Caki2 (cell line): ENCODE measurements at places on chromosomes 1 and 21.
A peak's percentile ranks its signal among the peaks of the same experiment; 100 is the strongest.

DNA sequence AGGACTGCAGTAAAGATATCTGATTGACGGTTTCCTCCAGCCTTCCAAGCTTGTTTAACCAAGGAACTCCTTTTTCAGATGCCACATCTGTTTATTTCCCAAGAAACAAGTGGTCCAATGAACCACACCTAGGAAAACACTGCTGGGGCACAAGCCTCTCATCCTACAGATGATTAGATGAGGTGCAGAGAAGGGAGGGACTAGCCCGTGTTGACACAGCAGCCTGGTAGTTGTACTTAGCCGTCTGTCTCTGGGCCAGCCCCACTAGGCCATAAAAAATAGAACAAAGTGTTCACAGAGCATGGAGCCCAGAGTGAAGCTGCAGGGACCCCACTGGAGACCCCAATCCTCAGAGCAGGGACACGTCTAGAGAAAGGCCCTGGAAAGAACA lies 32.1 kb downstream of the LRP8 start:
- DNase-seq: no peak

DNA sequence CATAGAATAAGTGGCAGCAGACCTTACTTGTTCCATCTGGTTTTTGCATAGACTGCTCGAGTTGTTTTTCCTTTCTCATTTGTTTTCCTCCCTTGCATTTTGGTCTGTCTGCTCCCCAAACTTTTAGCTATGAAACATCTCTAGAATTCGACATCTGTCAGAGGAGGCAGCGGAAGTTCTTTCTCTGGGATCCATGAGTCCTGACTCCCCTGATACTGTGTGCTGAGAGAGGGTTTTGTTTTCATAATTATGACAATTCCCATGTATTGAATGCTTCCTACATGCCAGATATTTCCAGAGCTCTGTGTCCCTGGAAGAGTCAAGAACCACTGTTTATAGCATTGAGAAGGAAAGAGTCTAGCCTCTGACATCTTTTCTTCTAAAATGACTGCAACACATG lies 172.6 kb downstream of the KIF26B start:
- DNase-seq: no peak

DNA sequence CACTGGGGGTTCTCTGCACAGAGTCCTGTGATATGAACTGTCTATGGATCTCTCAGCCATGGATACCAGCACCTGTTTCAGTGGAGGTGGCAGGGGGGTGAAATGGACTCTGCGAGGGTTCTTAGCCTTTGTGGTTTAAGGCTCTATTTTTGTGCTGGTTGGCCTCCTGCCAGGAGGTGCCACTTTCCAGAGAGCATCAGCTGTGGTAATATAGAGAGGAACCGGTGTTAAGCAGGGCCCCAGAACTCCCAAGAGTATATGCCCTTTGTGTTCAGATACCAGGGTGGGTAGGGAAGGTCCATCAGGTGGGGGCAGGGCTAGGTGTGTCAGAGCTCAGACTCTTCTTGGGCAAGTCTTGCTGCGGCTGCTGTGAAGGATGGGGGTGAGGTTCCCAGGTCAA lies 330.0 kb upstream of the PLD5 start:
- no peak for DNase-seq

- no peak for DNase-seq
Observed at GRCh38 chr1:77534456-77534855, 148.0 kb downstream of the ZZZ3 start.

DNA sequence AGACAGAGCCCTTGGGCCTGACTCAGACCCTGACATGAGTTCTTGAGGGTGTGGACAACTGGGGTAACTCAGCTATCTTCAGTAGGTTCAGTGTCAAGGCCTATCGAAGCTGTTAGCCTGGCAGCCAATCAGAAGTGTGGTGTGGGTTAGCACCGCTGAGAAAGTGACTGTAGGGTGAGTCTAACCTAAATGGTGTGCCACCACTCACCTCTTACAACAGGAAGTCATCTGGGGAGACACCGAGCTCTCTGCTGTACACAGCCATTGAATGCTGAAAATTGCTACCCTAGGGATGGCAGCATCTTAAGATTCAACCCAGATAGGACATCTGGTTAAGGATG lies 44.6 kb downstream of the RASSF5 start:
- no peak for DNase-seq

DNA sequence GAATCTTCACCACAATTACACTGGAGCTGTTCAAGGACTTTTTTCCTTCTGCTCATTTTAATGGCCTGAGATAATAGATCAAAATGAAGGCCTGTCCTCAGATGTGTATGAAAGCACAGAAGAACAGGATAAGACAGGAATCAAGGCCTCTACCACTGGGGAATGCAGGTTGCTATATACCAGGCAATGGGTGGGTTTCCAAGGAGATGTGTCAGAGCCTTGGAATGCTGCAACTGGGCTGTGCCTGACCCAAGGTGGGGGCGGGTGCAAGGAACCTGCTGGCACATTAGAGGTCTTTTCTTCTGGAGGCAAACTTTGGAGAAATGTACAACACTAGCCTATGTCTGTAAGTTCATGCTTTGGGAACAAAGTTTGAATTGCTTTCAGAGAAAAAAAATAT lies 21.7 kb upstream of the LAMC2 start:
- DNase-seq: peak; percentile 89

DNA sequence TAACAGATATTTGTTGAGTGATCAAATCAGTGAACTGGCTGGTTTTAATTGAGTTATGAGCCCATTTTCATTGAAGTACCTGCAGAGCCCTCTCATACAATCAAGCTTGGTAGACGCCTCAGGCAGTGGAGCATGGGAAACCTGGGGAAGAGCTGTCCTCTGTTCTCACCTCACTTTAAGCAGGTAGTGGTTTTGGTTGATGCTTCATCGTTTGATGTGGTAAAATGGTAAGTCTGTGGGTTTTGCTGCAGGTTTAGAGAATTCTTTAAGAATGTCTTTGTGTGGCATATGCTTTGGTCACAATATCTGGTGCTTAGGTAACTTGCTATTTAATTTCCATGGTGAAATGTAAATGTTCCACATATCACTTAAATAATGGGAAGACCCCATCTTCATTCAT lies 10.0 kb downstream of the LAMC1 start:
- DNase-seq: no peak

DNA sequence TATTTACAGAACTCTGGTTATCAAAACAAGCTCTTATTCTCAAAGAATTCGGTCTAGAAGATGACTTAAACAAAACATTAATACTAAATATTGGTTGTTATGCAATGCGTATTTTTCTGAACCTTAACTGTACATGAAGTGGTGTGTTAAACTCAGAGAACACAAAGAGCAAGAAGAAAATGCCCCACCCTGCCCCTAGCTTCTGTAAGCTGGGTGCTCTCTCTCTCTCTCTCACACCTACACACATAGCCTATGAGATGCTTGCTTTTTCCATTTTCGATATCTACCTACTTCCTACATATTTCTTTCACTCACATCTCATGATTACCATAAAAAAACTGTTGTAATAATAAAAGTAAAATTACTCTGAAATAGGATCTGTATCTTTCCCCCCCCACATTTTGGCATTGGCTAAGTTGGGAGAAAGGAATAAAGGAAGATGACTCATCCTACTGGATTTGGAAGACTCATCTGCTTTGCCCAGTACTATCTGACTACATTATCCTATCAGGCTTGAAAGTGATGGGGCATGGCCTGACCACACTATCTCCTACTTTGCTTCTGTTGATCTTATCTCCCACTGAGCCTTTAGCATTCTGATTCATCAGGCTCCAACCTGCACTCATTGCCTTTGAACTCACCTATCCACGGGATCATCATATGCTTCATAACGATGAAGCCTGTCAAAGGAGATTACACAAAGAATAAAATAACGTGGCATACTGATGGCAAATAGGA lies 2.9 kb downstream of the CRYZ start:
- peak; percentile 73 for DNase-seq

DNA sequence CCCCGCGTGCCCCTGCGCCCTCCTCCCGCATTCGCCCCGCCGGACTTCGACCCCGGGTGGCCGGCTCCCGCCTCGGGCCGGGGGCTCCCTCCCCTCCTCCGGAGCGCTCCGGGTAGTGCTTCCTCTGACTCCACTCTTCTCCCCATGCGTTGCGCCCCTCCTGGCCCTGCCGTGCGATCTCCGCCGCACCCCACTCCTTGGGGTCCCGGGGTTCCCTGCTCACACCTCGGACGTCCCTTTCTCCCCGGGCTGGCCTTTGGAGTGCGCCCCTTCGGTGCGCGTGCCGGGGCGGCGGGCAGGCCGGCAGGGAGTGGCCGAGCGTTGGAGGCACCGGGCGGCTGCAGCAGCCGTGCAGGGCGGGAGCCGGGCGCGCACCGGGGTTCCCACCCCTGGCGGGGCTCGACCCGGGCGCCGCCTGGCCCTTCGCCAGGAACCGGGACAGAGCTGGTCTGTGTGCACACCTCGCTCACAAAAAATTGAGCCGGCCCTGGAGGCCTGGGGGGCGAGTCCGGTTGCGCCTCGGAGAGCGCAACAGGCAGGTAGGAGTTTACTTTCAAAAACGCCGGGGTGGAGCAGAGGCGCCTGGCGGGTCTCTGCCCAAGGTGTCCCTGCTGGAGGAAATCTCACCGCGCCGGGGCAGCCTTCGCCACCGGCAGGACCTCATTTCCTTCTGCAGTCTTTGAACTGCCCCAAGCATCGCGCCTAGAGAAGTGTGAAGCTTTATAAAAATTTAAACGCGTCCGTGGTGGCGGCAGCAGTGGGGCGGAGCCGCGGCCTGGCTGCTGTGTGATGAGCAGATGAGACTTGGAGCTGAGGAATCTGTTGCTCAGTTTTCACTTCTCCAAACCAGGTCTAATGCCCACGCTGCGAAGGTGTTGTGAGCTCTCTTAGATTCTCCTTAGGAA lies 650 bp downstream of the VANGL1 start:
- DNase-seq: peak; percentile 63
